Stimulated activated naive B cell treated with anti-CD40 and anti-IgM and Interleukin-4, amounts not matched to agents 10 μg/mL and 1 μg/mL and 100 μg/mL, for 72 hours (primary cell): ENCODE measurements at places on chromosomes 7 and 10.

- no peak overlapping the region for H3K27ac ChIP-seq
- no peak overlapping the region for H3K4me3 ChIP-seq
- peaks cover 3% of the 10 kb centered on the region for H3K36me3 ChIP-seq
- DNase-seq: no peak
- no peaks in the 10 kb centered on the region for H3K4me1 ChIP-seq
Measured at GRCh38 chr10:45308707-45309106, 6.7 kb downstream of the OR13A1 start.

- no peak for DNase-seq
- no peak overlapping the region for H3K27ac ChIP-seq
- peaks cover 2% of the 10 kb centered on the region for H3K36me3 ChIP-seq
- H3K27me3 ChIP-seq: peaks cover 27% of the 10 kb centered on the region
- no peaks in the 10 kb centered on the region for H3K4me1 ChIP-seq
Measured at GRCh38 chr10:123847686-123848432, 43.7 kb downstream of the CPXM2 start.

- H3K4me3 ChIP-seq: no peak overlapping the region
- peaks cover 9% of the 10 kb centered on the region for H3K27me3 ChIP-seq
- H3K27ac ChIP-seq: no peak overlapping the region
- H3K36me3 ChIP-seq: no peaks in the 10 kb centered on the region
Measured at GRCh38 chr10:110376021-110376766, 71.5 kb upstream of the SMNDC1 start.

- peaks cover 12% of the 10 kb centered on the region for H3K4me1 ChIP-seq
- peaks cover 23% of the 10 kb centered on the region for H3K27me3 ChIP-seq
- no peak overlapping the region for H3K27ac ChIP-seq
Measured at GRCh38 chr10:49080071-49080470, 35.3 kb downstream of the VSTM4 start.

- H3K36me3 ChIP-seq: no peaks in the 10 kb centered on the region
- no peak overlapping the region for H3K27ac ChIP-seq
- no peak overlapping the region for H3K4me3 ChIP-seq
- no peak for DNase-seq
- no peaks in the 10 kb centered on the region for H3K27me3 ChIP-seq
Measured at GRCh38 chr7:33582104-33582503, 323.2 kb upstream of the BMPER start.

DNA sequence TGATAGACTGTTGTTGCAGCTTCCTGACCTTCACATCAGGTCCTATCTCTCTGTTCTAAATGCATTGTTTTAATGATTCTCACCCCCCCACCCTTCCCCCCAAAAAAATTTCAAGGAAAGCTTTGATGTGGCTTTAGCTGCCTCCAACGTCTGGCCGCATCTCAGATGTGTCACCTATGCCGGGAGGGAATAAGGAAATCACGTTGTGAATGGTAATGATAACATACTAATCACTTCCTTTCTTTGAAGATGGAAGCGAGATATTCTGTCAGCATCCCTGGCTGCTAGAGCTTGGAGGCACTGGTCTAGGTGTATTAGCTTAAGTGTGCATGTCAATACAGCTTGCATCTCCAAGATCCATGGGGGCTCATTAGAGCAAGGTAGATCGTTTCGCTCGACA is 89.6 kb downstream of the VTI1A start:
- no peak overlapping the region for H3K4me3 ChIP-seq
- H3K4me1 ChIP-seq: peaks cover 14% of the 10 kb centered on the region
- H3K27me3 ChIP-seq: no peaks in the 10 kb centered on the region
- H3K36me3 ChIP-seq: peaks cover 29% of the 10 kb centered on the region

GRCh38 chr10:17684537-17684936 is 40.6 kb downstream of the STAM start:
- no peak overlapping the region for H3K27ac ChIP-seq
- H3K36me3 ChIP-seq: peaks cover 52% of the 10 kb centered on the region
- H3K4me1 ChIP-seq: peaks cover 53% of the 10 kb centered on the region
- H3K27me3 ChIP-seq: no peaks in the 10 kb centered on the region
- H3K4me3 ChIP-seq: no peak overlapping the region
- no peak for DNase-seq

GRCh38 chr10:125095776-125096175 is 64.6 kb downstream of the CTBP2 start:
- H3K36me3 ChIP-seq: no peaks in the 10 kb centered on the region
- H3K27ac ChIP-seq: no peak overlapping the region
- no peaks in the 10 kb centered on the region for H3K4me1 ChIP-seq
- peaks cover 39% of the 10 kb centered on the region for H3K27me3 ChIP-seq
- no peak for DNase-seq

GRCh38 chr10:116838143-116838725 is 11.1 kb upstream of the ENO4 start:
- no peaks in the 10 kb centered on the region for H3K36me3 ChIP-seq
- no peak overlapping the region for H3K27ac ChIP-seq
- DNase-seq: no peak

- H3K27ac ChIP-seq: no peak overlapping the region
- no peak for DNase-seq
- H3K36me3 ChIP-seq: no peaks in the 10 kb centered on the region
Measured at GRCh38 chr7:131773413-131773812, 217.0 kb upstream of the PODXL start.

DNA sequence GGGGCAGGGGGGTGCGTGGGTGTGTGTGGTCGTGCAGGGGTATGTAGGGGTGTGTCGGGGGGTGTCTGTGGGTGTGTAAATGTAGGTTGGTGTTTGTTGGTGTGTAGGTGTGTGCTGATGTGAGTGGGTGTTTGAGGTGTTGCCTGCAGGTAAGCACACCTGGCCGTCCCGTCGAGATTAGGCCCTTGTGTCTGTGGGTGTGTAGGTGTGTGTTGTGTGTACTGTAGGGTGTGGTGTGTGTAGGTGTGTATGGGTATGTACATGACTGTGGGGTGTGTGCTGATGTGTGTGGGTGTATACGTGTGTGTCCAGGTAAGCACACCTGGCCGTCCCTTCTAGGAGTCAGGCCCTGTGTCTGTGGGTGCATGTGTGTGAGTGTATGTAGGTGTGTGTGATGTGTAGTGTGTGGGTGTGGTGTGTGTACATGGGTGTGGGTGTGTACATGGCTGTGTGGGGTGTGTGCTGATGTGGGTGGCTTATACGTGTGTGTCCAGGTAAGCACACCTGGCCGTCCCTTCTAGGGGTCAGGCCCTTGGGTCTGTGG is 15.8 kb downstream of the FAM20C start:
- no peaks in the 10 kb centered on the region for H3K27me3 ChIP-seq
- no peaks in the 10 kb centered on the region for H3K4me1 ChIP-seq
- DNase-seq: no peak
- H3K27ac ChIP-seq: no peak overlapping the region

DNA sequence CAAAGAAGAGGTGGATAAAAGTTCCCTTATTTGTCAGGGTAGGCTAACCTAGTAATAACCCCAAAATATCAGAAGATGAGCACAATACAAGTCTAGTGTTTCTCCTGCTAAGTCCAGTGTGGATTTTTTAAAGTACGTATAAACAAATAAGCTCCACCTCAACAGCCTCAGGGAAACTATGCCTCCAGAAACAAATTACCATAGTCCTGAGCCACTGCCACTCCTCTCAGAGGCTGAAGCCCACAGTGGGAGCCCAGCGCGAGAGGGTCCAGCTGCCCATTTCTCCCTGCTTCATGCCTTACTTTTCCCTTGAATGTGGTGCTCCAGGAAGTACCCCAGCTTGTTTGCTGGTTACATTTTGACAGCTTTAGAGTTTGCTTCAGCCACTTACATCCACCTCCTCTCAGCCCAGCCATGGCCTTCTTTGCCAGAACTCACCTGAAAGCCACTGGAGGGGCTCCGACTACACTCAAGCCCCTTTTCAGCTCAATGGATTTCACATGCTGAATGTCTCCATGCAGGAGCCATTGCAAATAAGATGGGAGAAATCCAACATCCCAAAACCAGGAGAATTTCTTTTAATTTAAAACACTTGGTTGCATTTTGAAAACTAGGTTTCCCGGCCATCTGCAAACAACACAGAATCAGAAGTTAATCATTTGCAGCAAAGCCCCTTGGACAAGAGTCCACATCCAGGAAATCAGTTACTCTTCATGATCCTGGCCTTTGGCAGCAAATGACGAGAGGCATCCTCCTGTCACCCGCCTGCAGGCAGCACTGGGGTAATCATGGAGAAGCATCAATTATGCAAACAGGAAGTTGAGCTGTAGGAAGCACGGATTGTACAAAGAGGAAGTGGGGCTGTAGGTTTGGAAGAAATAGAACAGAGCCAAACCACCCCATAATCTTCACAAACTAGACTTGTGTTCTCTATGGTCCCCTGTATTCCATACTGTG is 138.1 kb downstream of the HERPUD2 start:
- H3K4me1 ChIP-seq: no peaks in the 10 kb centered on the region
- peaks cover 3% of the 10 kb centered on the region for H3K36me3 ChIP-seq
- no peak overlapping the region for H3K4me3 ChIP-seq
- peaks cover 22% of the 10 kb centered on the region for H3K27me3 ChIP-seq
- DNase-seq: no peak

DNA sequence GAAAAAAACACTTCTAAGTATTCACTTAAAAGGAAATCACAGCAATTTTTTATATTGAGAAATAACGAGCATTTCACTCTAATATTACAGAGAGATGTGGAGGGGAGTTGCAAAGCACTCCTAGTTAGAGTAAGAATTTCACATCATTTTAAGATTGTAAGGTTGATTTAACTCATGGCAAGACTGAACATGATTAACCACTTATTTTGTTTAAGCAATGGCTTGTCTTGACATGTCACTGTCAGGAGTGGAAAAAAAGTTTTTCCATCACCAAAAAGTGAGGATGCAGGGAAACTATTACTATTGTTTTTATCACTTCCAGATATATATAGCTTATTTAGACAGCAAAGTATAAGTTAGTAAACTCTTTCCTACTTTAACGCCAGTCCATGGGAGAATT is 27.1 kb downstream of the CD36 start:
- no peak overlapping the region for H3K27ac ChIP-seq
- H3K4me1 ChIP-seq: no peaks in the 10 kb centered on the region
- DNase-seq: no peak
- peaks cover 5% of the 10 kb centered on the region for H3K27me3 ChIP-seq
- H3K4me3 ChIP-seq: no peak overlapping the region

- peaks cover 7% of the 10 kb centered on the region for H3K27me3 ChIP-seq
- no peak overlapping the region for H3K27ac ChIP-seq
- H3K4me1 ChIP-seq: peaks cover 5% of the 10 kb centered on the region
Measured at GRCh38 chr7:159019111-159019510, 125.6 kb downstream of the VIPR2 start.

- no peaks in the 10 kb centered on the region for H3K36me3 ChIP-seq
- no peak for DNase-seq
- H3K27me3 ChIP-seq: no peaks in the 10 kb centered on the region
- H3K4me3 ChIP-seq: no peak overlapping the region
- H3K27ac ChIP-seq: no peak overlapping the region
- peaks cover 14% of the 10 kb centered on the region for H3K4me1 ChIP-seq
Measured at GRCh38 chr10:93515071-93516005, 18.9 kb downstream of the CEP55 start.

GRCh38 chr7:29315122-29315891 is 120.7 kb downstream of the CHN2 start:
- H3K4me3 ChIP-seq: no peak overlapping the region
- H3K27ac ChIP-seq: no peak overlapping the region
- peaks cover 4% of the 10 kb centered on the region for H3K36me3 ChIP-seq

- H3K4me3 ChIP-seq: no peak overlapping the region
- no peaks in the 10 kb centered on the region for H3K27me3 ChIP-seq
- no peak for DNase-seq
Measured at GRCh38 chr10:983971-984655, 4.1 kb upstream of the GTPBP4 start.

DNA sequence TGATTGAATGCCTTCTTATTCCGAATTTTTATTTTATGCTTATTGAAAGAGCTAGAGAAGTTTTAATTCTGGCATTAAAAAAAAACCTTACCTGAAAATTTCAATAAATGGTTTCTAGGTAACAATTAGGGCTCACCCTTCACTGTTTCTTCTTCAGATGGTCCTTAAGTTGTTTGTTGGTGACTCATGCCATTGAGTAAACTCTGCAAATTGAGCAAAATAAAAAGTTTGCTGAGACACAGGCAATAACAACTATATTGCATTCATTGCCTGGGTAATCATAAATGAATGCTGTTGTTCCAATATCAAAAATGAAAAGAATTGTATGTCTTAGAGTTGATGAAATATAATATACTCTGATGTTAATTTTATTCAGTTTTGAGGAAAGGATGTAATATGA is 300.3 kb downstream of the CDK14 start:
- H3K27me3 ChIP-seq: no peaks in the 10 kb centered on the region
- H3K36me3 ChIP-seq: peaks cover 21% of the 10 kb centered on the region
- H3K4me3 ChIP-seq: no peak overlapping the region
- DNase-seq: no peak
- H3K27ac ChIP-seq: no peak overlapping the region
